ENCODE measurements at places on chromosomes 11 and 22.
A peak's percentile ranks its signal among the peaks of the same experiment; 100 is the strongest.

DNA sequence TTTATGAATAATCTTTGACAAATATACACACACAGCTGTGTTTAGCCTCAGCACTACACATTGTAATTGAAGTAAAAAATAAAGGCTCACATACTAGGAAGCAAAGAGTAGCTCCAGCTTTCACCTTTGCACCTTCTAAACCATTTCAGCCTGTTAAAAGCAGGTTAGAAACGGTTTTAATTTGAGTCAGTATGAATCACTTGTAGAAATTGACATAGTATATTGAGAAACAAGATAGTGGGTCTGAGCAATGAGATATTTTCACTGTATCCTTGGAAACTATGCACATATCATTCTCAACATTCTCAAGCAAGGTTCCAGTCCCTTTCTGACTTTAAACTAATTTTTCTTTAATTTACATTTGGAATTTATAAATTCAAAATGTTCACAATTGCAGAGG lies 380.3 kb downstream of the AASDHPPT start:
- DNase-seq = no peak

DNA sequence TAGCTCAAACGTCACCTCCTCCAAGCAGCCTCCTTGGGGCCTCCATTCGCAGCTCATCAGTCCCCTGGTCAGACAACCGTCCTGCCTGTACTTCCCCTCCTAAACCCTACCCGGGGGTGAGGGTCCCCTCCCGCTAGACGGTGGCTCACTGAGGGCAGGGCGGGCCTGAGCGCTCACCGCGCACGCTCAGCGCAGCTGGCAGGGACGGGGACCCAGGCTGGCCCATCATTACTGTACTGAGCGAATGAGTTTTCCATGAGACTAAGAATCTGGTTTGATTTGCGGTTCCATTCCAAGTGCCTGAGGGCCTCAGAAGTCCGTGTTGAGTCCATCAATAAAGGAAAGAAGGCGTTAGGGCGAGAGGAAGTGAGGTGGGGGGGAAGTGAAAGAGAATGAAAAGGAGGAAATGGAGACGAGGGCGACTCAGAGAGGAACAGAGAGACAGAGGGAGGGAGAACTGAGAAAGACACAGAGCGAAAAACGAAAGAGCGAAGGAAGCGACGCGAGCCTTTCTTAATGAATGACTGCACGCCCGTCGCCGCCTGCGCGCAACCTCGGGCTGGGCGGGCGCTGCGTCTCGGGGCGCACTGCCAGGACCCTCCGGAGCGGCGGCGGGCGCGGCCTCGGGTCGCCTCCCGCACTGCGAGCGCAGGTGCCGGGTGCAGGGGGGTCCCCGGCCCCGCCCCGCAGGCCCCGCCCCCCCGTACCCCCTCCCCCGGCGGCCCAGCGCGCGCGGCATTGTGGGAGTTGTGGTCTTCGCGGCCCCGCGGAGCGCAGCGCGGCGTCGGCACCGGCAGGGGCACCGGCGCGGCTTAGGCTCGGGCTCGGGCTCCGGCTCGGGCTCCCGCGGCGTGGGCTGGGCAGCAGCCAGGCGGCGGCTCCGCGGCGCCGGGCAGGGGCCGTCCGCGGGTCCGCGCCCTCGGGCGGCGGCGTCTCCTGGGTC lies at the start of gene ASPHD2:
TSS of gene ASPHD2 (plus strand) at position 746 of the 943 bp plus-strand sequence. CDS start 4,356 bp downstream, outside the sequence.
- peak; percentile 37 for DNase-seq

DNA sequence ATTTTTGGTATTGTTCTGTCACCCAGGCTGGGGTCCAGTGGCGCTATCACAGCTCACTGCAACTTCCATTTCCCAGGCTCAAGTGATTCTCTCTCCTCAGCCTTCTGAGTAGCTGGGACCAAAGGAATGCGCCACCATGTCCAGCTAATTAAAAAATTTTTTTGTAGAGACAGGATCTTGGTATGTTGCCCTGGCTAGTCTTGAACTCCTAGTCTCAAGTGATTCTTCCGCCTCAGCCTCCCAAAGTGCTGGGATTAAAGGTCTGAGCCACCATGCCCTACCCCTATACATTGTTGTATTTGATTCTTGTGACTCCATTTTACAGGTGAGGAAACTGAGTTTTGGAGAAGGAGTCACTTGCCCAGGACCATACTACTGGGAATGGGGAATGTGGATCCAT lies 11.9 kb downstream of the KIAA1671 start:
- DNase-seq = no peak

DNA sequence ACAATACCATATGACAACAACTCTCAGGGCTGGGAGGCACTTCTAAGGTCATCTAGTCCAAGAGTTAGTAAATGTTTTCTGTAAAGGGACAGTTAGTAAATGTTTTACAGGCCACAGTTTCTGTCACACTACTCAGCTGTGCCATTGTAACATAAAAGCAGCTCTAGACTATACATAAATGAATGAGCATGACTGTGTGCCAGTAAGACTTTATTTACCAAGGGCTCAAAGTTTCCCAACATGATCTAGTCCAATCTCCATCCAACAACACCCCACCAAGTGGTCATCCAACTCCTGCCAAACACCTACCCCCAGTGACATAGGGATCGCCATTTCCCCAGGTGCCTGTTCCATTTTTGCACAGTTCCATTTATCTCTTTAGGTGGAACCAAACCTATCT lies 12.1 kb downstream of the SERGEF start:
- DNase-seq = no peak

DNA sequence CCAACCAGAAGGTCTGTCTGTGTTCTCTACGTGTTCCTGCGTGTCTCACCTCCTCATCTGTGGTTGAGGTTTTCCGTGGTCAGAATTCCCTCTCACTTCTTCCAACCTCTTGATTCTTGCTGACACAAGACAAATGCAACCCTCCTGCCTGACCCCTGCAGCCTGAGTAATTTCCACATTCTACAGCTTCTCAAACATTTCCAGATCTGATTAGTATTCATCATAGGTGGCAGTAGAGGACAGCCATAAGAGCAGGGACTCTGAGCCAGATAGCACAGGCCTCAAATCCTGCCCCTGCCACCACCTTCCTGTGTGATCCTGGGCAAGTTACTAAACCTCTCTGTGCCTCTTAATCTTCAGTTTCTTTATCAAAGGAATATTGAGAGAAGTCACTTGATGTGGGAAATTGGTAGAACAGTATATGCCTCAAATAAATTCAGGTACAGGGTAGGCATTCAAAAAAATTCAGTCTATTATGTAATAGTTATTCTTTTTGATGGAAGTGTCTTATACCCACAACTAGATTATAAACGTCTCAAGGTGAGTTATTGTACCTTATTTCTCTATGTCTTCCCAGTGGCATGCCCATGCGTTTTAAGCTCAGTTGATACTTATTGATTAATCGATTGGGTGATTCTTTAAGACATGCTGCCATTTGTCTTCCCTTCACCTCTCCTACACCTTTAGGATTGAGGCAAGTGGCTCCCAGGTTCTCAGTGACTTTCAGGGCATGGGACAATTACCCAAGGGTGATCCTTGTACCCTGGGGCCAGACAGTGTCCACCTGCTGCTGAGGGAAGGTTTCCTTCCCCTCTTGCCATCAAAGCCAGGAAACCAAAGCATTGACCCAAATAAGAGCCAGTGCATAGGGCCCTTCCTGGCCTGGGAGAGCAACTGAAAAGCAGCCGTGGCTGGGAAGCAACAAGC lies 19.6 kb downstream of the POU2AF1 start:
- DNase-seq = no peak

- DNase-seq = no peak
Observed at GRCh38 chr11:92850296-92850826, 119.1 kb upstream of the MTNR1B start.

- DNase-seq = no peak
Observed at GRCh38 chr11:75518771-75519653, 6.7 kb downstream of the GDPD5 start.

DNA sequence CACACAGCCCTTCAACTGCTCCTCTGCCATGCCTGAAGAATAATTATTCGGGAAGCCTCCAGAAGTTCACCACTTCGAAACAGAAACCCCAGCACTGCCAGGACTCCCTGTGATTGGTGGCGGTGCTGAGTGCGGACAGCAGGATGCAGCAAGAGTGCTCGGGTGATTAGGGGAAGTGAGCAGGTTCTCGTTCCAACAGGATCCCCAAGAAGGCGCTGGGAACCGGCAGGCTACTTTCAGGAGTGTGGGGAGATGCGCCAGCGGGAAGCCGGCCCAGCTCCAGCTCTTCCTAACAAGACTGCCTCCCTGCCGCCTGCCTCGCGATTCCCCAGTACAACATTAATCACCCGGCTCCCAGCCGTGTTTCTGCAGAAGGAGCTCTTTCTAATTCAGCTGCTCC lies 630.2 kb downstream of the BRD1 start:
- DNase-seq = peak; percentile 3
